A549 (cell line): ENCODE measurements at places on chromosomes 11 and 22.

- DNase-seq, result no peak
Measured at GRCh38 chr11:14668731-14669301, 25.2 kb downstream of the PDE3B start.

DNA sequence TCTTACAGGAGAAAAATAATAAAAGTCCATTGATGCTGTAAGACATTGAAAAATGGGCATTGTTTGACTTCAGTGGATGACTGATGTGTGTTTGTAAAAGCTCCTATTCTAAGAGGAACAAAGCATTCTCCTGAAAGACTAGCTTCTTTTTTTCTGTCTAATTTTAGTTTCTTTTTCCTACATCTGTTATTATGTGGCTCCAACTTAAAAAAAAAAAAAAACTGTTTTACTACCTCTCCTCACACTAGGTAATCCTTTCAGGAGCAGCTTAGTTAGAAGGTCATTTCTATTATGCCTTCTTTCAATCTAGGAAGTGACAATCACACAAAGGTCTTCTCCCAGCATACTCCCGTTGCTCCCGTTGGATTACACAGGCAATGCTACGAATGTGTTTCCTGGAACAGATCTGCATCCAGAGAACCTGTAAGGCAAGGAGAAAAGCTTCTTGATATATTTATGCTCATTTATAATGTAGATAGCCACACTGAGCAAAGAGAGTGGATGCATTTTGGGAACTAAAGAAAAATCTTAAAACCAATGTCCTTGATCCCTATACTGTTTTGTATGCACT is 595.1 kb upstream of the CCDC179 start:
- DNase-seq, result no peak

GRCh38 chr11:102144357-102145355 is 34.4 kb downstream of the YAP1 start:
- no peak for DNase-seq

DNA sequence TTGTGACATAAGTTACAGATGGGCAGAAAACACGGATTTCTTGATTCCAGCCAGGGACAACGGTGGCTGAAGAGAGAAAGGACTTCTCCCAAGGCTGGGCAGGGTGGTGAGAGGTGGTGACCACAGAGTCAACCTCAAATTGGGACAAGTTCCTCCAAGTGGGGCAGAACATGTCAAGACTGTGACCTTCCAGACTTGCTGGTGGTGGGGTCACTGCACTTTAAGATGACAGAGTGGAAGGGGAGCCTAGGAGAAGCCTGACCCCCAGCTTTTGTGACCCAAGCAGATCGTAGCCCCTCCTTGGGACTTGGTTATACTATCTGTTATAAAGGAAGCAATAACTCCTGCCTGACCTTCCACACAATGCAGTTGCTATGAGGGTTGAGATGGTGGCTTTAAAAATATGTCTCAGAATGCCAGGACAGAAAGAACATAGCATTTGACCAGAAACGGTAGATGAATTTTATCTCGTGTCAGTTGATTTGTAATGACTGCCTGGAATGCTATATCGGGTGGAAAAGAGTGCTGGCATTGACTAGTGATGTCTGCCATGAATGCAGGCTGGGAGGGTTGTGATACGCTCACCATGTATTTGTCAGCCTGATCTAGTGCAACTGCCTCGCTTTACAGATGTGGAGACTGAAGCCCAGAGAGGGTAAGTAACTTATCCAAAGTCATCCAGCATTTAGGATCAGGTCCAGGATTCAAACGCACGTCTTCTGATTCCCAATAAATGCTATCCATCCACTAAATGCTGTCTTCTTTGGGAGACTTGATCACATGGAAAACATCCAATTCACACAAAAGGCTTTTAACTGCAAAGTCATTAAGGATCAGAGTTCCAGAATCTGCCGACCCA is 18.3 kb downstream of the TST start:
- DNase-seq, result no peak

- no peak for DNase-seq
Measured at GRCh38 chr22:30612789-30613188, 5.8 kb downstream of the TCN2 start.

GRCh38 chr11:7436657-7437056 is 48.6 kb upstream of the OLFML1 start:
- DNase-seq, result no peak

DNA sequence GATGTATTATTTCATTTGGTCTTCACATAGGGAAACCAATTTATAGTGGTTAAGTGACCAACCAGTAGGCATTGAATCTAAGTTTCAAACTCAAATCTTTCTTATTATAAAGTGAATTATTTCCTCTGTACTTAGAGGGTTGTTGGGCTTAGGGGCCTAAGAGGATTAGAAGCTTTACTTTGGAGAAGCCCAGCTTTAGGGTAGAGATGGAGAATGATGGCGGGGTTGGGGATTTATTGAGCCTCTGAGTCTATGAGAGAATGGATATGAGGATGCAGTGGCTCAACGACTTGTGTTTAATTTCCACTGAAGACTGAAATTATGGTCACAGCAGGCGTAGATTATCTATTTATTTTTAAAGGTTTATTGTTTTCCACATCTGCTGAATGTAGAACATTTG is 55.5 kb downstream of the CHRDL2 start:
- DNase-seq, result no peak

GRCh38 chr11:9001736-9002135 is 2.1 kb downstream of the NRIP3 start:
- no peak for DNase-seq

DNA sequence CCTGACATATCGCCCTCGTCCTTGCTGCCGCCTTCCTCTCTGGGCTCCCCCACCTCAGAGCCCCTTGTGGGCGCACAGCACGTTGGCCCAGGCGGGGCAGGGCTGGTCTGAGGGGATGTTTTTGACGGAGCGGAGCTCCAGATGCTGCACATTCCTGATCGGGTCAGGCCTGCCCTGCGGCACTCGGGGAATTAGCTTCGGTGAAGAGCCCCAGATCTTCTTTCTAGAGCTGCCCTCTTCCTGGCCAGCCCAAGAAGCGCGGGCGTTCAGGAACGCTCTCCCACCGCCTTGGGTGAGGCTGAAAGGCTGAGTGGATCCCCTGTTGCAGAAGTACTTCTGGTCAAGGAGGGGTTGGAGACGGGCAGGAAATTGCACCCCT is 12.1 kb downstream of the YPEL4 start:
- no peak for DNase-seq

DNA sequence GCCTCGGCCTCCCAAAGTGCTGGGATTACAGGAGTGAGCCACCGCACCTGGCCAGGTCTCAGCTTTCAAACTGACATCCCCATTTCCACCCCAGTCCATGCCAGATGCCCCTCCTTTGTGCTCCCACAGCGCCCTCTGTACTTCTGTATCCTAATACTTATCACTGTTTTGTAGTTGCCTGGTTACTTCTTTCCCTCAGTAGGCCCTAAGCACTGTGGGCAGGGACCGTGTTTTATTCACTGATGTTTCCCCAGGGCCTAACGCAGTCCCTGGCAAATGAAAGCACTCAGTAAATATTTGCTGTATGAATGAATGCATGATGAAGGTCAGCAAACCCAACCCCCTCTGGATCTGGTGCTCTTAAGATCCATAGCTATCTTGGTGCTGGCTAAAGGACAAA is 2.2 kb upstream of the TRIM3 start:
- no peak for DNase-seq

DNA sequence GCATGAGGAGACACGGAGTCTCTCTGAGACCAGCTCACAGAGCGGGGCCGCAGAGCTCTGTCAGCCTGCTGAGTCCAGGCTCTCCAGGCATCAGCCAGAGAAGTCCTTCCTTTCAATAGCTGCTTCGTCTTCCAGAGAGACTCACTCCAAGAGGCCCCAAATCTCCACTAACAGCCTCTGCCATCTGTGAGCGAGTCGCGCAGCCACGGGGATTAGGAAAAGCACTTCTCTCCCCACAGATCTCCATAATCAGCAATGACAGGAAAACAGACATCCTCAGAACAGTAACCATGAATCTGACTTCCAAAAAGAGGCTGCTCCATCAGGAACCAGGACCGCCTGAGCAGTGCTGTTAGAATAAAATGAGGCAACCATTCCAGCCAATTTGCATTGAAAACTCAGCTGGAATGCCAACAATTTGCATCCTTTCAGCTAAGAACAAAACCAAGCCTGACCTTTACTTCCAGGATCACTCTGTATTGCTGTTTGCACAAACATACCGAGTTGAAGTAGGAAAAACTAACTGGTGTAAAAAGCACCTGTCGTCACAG is 65.4 kb downstream of the SMCO4 start:
- no peak for DNase-seq

GRCh38 chr22:23269441-23270211 is 89.3 kb downstream of the BCR start:
- no peak for DNase-seq

GRCh38 chr22:36243986-36244385 is 4.7 kb upstream of the APOL2 start:
- DNase-seq, result no peak

GRCh38 chr11:88164806-88165585 is 10.2 kb downstream of the RAB38 start:
- DNase-seq, result no peak

GRCh38 chr11:120513436-120514315 is 2.1 kb downstream of the GRIK4 start:
- DNase-seq, result no peak

GRCh38 chr11:117582433-117582832 is 214.6 kb downstream of the DSCAML1 start:
- DNase-seq, result no peak

DNA sequence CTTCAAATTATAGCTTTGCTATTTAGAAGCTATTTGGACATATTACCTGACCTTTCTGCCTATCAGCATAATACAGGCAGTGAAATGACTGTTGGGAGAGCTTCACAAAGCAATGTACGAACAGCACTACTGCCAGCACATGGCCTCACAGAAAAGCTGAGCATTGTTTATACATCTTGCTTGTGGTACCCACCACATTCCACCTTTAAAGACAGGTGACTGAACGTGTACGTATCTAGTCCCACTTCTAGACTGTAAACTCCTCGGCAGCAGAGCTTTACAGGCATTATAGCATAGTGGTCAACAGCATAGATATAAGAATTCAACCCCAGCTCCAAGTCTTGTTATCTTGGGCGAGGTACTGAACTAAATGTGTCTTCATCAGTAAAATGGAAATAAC is 1.6 kb downstream of the JOSD1 start:
- no peak for DNase-seq
